Endodermal cell (in vitro differentiated cells): ENCODE measurements at places on chromosomes 11 and 22.

- no peak for DNase-seq
Measured at GRCh38 chr11:127452533-127452932, 452.0 kb upstream of the KIRREL3 start.

GRCh38 chr22:47836957-47837356 is 1074.5 kb downstream of the TBC1D22A start:
- no peak for DNase-seq

DNA sequence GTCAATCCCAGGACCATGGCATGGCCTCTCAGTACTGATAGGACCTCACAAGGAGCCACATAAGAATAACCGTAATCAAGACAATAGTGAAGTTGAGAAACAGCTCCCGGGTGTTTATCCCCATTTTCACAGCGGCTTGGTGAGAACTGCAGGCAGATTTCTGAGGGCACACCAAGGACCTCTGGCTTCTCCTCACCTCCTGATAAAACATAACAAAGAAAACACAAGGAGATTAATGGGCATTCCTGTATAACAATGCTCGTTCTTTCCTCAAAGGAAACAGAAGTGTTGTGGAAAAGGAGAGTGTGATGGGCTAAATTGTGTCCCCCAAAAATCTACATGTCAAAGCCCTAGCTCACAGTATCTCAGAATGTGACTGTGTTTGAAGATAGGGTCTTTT is 4.0 kb downstream of the SLN start:
- peak; percentile 83 for DNase-seq

- no peak for DNase-seq
Measured at GRCh38 chr11:96310236-96310635, 32.8 kb downstream of the MAML2 start.

DNA sequence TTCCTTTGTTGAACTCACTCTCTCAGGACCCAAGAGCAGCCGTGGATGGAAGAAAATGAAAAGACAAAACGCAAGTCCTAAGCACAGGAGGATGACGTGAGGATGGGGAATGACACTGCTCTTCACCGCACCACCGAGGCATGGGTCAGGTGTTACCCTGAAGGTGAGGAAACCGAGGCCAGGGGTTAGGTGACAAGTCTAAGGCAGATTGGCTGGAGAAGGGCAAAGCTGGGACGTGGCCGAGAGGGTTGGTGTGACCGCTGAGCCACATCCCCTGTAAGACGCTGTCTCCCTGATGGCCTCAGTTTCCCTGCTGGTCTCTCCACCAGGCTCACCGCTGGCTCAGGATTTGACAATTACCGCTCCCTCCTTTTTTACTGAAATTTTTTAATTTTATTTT is 284.4 kb downstream of the CTTN start:
- DNase-seq: no peak

- DNase-seq: no peak
Measured at GRCh38 chr22:25113316-25113721, 86.3 kb upstream of the CRYBB3 start.

- no peak for DNase-seq
Measured at GRCh38 chr22:19368876-19369275, 62.7 kb downstream of the HIRA start.

GRCh38 chr22:27726686-27727449 is 74.7 kb downstream of the MN1 start:
- peak; percentile 73 for DNase-seq

DNA sequence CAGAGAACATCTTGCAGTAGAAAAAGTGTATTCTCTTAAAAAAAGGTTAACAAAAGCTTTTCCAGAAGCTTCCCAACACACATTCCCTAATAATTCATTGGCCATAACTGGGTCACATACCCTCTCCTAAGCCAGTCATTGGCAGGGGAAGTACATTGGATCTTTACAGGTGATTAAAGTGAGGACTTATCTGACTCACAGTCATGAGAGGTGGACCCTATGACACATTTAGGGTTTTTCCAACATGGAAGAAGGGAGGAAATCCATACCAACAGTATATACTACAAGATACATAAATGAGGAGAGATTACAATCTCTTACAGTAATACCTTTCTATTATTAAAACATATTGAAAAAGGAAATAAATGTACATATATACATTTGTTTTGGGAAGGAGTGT is 72.2 kb downstream of the CCDC73 start:
- no peak for DNase-seq

- no peak for DNase-seq
Measured at GRCh38 chr22:40593460-40594273, 42.9 kb downstream of the MRTFA start.

- DNase-seq: peak; percentile 18
Measured at GRCh38 chr22:20391222-20391621, 2.7 kb upstream of the ZNF74 start.

DNA sequence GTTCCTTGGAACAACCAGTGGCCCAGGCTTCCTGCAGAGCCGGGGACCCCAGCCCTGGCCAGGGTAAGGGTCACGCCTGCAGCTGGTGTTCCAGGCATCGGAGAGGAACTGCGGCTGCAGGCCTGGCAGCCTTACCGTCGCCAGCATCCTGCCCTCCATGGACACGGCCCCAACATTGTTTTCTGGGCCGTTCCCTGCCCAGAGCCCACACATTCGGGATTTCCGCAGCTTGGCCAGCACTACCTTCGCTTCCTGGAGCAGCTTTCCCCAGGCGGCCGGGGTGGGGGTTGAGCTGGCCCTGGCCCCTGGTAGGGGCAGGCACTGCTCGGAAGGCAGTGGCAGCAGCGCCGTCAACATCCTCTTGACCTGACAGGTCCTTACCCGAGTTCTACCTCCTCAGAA is 17.7 kb downstream of the TXN2 start:
- DNase-seq: peak; percentile 56

- peak; percentile 79 for DNase-seq
Measured at GRCh38 chr11:117823294-117823945, 1.1 kb downstream of the FXYD2 start.

- peak; percentile 86 for DNase-seq
Measured at GRCh38 chr11:128692753-128693415, 988 bp upstream of the FLI1 start.

- DNase-seq: no peak
Measured at GRCh38 chr22:28801845-28802594, 1.7 kb upstream of the XBP1 start.

GRCh38 chr11:82867495-82868082 is 32.6 kb downstream of the PRCP start:
- peak; percentile 94 for DNase-seq

DNA sequence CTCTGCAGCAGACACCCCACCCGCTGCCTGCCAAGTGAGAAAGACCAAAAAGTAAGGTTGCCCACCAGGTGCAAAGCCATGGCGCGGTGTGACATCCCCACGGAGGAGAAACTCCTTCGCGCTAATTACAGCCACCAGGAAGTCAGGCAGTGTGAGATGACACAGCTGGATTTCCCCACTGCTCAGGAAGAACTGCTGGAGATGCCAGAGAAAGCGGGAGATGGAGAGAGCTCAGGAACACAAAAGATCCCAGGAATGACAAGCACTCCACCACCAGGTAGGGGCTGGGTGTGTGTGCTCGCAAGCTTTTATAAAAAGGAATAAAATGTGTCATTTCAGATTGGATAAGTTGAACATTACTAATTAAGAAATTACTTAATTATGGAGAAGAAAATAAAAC is 292.7 kb downstream of the OPCML start:
- DNase-seq: peak; percentile 78

DNA sequence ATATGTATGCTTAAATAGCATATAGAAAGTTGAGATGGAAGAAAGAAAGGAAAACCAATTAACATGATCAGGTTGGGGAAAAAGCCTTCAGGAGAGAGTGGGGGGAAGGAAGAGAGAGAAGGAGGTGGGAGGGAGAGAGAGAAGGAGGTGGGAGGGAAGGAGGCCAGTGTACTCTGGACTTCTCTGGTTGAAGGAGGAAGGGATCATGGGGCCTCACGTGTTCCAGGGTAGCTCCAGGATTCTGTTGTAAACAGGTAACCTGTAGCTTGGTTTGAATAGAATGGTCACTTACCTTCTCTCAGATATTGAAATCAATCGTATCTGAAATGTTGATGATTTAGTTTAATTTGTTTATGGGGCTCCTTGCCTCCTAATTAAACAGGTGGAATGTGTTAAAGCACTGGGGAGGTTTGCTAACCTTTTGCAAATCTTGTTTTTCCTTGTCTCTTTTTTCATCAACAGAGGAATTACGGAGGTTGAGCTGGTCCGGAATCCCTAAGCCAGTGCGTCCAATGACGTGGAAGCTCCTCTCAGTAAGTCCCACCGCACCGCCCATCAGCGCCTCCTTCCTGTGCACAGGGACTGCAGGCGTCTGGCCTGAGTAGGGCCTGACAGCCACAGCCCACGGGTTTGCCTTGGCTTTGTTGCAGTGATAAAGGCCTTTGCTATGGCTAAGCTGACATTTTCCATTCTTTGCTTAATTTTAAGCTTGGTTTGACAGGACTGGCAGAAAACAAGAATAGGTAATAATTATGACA is 115.9 kb downstream of the TBC1D22A start:
- no peak for DNase-seq

DNA sequence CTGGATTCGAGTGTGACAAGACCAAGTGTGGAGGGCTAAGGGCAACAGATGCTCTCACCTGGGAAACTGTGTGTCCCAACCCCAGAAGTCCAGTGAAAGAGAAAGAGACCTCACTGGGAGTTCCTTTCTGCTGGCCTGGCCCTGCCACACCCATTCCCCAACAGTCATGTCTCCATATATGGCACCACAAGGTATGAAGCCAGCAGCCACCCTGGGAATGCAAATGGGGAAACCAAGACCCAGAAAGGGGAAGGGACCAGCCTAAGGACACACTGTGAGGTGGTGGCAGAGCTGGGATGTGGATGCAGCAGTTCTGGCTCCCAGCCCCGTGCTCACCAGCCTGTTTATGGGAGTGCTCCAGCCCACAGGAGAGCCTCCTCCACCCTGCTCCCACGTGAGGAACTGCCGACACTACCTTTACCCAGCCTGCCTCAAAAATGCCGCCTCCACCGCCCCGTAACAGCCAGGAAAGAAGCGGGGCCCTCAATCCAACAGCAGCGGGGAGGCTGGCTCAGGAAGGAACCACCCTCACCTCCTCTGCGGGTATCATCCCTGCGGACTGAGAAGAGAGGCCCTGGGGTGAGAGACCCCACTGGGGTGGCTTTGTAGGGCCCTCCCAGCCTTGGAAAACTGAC is 12.6 kb downstream of the LMO1 start:
- no peak for DNase-seq

- DNase-seq: no peak
Measured at GRCh38 chr22:40716116-40716515, 36.8 kb downstream of the MCHR1 start.

GRCh38 chr22:36395055-36395849 is 7.5 kb upstream of the MYH9 start:
- DNase-seq: no peak

DNA sequence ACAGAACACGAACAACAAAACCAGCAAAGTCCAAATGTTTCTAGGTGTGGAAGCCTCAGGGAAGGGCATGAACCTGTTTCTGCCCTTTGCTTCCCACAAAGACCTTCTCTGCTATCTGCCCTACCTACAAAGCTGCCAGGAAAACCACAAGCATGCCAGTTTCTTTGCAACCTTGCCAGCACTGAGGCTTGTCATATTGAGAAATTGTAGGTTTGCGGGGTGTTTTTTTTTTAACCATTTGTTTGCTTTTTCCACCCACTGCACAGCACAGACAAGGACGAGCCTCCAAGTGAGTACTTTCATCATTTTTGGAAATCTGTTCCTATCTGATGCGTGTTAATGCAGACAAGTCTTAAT is 12.8 kb downstream of the PARVG start:
- no peak for DNase-seq

DNA sequence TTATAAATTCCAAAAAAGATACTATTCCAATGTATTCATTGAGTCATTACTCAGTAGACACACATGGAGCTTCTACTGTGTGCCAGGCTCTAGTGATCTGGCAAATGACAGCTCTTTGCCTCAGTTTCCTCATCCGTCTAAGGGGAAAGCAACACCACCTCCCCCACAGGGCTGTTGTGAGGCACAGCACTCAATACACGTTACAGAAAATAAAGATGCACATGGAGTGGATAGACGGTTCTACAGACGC is 6.5 kb upstream of the MALAT1 start:
- no peak for DNase-seq

GRCh38 chr11:71251761-71252268 is 562 bp downstream of the SHANK2 start:
- peak; percentile 89 for DNase-seq

DNA sequence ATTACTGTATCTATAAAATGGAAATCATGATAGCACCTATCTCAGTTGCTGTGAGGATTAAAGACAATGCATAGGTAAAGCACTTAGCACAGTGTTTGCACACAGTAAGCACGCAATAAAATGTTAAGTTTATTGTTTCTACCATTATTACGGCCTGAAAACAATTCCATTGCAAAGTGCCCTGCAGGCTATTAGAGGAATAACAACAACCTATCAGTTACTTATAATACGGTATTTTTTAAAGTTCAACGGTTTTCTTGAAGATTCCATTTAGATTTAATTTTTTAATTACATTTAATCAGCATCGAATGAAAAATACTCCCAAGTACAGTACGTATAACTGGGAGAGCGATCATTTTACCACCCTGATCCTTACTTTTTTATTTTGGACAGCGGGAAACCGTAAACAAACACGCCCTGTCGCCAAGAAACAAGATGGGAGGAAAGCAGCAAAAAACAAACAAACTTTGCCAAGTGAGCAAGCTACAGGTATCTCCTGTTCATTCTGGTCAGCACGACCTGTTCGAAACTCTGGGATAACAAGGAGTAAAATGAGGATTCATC is 893 bp downstream of the SLC36A4 start:
- DNase-seq: no peak
